ENCODE measurements at places on chromosomes 1 and 21.

GRCh38 chr1:94265011-94265422, 27.6 kb upstream of the ARHGAP29 start:
- no peak for DNase-seq

- DNase-seq = no peak
These were observed 89.5 kb upstream of the GNG4 start for GRCh38 chr1:235739124-235739523.

DNA sequence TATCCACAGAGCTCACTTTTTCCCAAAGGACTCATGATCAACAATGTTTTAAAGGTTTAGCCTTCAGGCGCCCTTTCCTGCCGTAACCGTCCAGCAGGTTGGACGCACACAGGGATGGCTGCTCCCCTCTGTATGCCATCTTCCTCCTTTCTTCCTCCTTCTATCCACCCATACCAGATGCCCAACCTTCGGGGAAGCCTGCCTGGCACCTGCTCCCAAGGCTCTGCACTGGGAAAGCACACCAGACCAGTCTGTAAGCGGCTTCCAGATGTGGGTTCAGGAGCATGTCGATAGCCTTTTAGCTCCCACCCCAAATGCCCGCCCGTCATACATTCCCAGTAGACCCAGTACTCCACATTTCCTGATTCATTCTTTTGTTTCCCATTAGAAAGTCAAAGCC, 52.9 kb downstream of the STUM start:
- DNase-seq = no peak

DNA sequence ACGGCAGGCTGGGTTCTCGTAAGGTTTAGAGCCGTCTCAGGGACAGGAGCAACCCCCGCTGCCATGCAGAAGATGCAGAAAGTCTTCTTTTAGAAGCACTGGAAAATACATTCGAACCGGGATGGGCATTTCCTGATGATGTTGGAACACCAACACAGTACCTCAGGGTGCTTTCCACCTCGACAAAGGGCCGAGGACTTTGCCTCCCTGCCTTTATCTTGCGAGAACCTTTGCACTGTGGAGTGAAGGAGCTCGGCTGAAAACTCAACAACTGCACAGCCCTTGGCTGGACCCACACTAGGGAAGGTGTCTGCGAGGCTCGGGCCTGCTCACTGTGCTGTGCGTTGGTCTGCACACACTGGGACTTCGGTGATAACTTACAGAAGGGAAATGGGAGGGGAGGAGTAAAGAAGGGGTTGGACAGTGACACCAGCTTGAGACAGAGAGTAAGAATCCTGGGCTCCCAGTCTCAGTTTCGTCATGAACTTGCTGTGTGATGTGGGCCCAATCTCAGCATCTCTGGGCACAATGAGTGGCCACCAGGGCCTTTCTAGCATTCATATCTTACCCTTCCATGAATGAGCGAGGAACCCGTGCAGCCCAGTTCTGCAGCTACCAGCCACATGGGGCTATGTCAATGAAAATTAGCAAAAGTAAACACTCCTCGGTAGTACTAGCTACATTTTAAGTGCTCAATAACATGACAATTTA, 18.2 kb downstream of the RCAN1 start:
- DNase-seq = no peak

GRCh38 chr21:35796844-35797243, 263.5 kb downstream of the SETD4 start:
- DNase-seq = no peak

- no peak for DNase-seq
These were observed 122.2 kb downstream of the SIK1 start for GRCh38 chr21:43304621-43305335.

- no peak for DNase-seq
These were observed 288.1 kb downstream of the NUF2 start for GRCh38 chr1:163609858-163610257.

GRCh38 chr1:17948594-17948993, 159.0 kb upstream of the IGSF21 start:
- no peak for DNase-seq

GRCh38 chr1:29330089-29330488, 93.8 kb downstream of the PTPRU start:
- DNase-seq = no peak

DNA sequence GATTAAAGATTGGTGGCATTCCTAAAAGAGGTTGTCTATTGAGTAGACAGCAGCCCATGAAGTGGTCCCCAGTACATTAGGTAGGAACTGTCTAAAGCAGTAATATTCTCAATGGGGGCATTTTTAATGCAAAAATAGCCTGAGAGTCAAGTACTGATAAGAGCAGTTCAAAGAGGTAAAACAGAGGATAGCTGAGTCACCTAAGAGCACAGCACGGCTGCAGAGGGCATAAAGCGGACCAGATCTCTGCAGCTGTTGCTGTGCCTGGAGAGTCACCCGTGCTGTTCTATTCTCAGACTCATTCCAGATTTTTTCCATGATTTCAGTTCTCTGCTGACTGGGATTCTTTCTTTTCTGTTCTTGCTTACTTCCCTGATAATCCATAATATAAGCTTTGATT, 313.2 kb downstream of the OLFM3 start:
- DNase-seq = no peak

GRCh38 chr1:22848405-22848804, 124.3 kb downstream of the LACTBL1 start:
- DNase-seq = no peak

GRCh38 chr1:66944330-66945274, 19.8 kb downstream of the MIER1 start:
- no peak for DNase-seq

DNA sequence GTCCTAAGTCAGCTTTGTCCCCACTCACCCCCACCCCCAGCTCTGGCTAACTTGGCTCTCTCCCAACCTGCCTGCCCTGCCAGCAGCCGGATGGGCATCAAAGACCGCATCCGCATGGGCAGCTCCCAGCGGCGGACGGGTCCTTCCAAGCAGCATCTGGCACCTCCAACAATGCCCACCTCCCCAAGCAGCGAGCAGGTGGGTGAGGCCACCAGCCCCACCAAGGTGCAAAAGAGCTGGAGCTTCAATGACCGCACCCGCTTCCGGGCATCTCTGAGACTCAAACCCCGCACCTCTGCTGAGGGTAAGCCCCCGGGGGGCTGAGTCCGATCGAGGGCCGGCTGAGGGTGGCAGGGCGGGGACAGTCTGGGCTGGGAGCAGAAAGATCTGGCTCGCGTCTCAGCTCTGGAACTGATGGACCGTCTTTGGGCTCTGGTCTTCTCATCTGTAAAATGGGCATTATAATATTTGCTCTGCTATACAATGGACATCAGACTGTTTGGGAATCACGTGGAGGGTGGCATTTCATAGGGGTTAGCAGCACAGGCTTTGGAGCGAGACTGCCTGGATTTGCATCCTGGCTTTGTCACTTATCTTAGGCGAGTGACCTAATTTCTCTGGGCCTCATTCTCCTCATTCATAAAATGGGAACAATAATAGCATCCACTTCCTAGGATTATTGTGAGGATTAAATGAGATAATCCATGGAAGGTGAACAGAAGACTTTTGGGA, 31.0 kb downstream of the CITED4 start:
- no peak for DNase-seq

GRCh38 chr1:5416518-5416917, 575.7 kb downstream of the NPHP4 start:
- no peak for DNase-seq

DNA sequence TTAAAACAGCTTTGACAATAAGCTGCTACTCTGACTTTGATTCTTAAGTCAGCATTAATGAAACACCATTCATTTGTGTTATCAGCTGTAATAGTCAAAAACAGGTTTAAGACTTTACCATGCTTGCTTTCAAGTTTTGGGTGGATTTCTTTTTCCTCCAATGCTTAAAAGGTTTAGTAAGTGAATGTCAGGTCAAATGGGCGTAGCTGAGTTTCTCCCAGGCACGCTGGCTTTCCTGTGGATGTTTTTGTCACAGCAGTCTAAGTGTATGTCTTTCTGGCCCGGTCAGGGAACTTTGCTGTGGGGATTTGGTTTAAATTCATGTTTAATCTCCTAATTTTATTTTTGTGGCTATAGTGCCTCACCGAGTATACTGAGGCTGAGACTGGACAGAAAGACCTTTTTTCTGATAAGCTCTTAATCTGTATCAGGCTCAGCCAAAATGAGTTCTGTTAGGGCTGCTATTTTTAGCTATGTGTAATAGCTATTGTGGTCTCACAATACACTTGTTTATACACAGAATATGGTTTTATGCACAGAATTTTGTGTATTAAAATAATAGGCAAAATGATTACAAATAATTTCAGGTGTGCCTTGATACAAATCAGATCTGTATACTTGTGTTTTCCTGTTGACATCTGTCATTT, 292.8 kb downstream of the DISC1 start:
- no peak for DNase-seq

GRCh38 chr1:206685769-206686477, 1.2 kb downstream of the MAPKAPK2 start:
- DNase-seq = no peak

DNA sequence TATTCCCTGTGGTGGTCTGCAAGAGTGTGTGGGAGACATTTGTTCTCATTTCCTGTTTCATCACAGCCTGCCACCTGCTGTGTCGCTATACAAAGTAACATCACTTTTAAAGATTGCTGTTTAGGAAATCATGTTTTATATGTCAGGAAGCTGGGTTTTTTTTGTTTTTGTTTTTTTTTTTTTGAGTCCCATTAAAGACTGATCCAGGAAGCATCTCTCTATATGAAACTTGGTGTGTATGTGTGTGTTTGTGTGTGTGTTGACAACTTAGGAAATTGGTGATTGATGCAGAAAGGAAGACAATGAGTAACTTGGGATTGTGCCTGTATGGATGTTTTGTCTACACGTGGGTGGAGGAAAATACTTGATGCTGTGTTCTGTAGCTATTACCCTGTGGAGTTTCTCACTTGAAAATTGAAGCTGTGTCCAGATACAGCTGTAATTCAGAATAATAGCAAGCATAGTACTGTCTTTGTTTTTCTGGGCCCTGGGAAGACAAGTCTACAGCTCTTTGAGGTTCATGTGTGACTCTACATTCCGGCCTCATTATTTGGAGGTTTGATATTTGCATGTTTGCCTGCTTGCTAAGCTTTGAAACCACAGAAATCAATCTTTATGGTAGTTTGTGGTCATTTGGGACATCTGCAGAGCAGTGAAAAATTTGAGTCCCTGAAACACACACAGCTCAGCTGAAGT, 47.9 kb downstream of the LAMC1 start:
- DNase-seq = no peak

DNA sequence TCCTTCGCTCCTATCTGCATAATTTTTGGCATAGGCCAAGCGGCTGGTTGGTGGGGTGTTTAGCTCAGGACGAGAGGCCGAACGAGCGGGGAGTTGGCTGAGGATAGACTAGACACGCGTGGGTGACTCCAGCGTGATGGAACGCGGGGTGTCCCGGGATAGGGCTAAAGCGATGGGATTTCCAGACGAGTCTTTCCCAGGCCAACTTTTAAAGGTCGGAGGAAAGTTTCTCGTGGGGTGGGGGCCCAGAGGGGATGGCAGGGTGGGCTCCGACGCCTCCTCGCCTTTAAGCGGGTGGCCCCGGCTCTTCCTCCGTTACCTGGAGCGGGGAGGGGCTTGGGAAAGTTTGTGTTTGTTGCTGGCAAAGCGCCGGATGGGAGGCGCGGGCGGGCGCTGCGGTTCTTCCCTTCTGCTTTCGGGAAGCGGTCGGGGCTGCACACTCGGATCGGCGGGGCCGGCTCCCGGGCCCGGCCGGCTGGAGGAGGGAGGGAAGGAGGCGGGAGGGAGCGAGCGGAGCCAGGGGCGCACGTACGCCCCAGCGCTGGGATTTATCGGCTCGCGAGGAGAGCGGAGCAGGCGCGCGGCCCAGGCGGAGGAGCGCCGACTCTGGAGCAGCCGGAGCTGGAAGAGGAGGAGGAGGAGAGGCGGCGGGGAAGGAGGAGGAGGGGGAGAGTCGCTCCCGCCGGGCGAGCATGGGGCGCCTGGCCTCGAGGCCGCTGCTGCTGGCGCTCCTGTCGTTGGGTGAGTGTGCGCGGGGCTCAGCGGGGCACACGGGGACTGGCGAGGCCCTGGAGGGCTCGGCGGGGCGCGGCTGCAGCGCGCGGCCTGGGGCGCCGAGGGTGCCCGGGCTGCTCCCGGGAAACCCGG, at the start of gene PTGFRN:
Gene PTGFRN (plus strand): TSS at position 405 of the 867 bp plus-strand sequence. CDS start 288 bp downstream, at position 693.
- DNase-seq = no peak

- DNase-seq = no peak
These were observed 89.8 kb upstream of the TMPRSS15 start for GRCh38 chr21:18493422-18493821.

- no peak for DNase-seq
These were observed 1.7 kb downstream of the ETS2 start for GRCh38 chr21:38807441-38807871.

DNA sequence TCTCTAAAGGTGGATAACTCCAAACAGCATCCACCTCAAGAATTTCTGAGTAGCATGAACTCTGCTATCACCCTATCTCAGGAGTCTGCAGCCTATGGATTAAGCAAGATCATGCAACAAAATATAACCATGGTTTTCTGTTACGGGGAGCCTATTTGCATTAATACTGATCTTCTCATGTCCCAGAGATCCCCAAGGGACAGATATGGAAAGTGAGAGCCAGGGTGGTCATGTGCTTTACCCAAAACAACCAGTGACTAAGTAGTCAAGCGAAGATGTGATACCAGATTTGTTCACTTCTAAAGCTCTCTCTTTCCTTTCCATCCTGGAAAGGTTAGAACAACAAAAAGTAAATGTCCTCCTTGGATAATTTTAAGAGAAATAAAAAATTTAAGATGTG, 125.1 kb downstream of the PRRX1 start:
- no peak for DNase-seq

GRCh38 chr1:185059950-185060571, 14.7 kb downstream of the RNF2 start:
- no peak for DNase-seq

- no peak for DNase-seq
These were observed 19.9 kb downstream of the SLC19A1 start for GRCh38 chr21:45522381-45522780.

GRCh38 chr1:52659851-52660596, 27.1 kb downstream of the SHISAL2A start:
- DNase-seq = no peak

- no peak for DNase-seq
These were observed 441.1 kb upstream of the VAMP3 start for GRCh38 chr1:7329868-7330615.

DNA sequence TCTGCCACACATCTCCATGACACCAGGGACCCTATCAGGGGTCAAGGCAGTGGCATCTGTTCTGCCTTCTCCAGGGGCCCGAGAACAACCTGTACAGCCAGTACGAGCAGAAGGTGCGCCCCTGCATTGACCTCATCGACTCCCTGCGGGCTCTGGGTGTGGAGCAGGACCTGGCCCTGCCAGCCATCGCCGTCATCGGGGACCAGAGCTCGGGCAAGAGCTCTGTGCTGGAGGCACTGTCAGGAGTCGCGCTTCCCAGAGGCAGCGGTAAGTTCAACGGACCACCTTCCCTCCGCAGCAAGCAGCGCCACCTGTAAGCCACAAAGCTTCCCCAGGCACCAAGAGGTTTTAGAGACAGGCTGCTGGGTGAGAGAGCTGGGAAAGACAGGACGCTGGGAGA, 15.9 kb downstream of the MX2 start:
- DNase-seq = no peak

- no peak for DNase-seq
These were observed 33.1 kb downstream of the LRRC71 start for GRCh38 chr1:156953571-156953970.

Measured in activated B cell treated with CpG ODN at 0.5 μM for 24 hours (primary cell).